Lower leg skin (tissue), 4 donors: ENCODE measurements at places on chromosomes 2 and 18.
A peak's percentile ranks its signal among the peaks of the same experiment; 100 is the strongest.

GRCh38 chr2:164182116-164182627 is 439.1 kb downstream of the GRB14 start:
- DNase-seq: no peak

- no peak for DNase-seq
Measured at GRCh38 chr2:46318579-46319460, 21.6 kb downstream of the EPAS1 start.

GRCh38 chr2:29782087-29782486 is 139.3 kb downstream of the ALK start:
- DNase-seq: no peak

DNA sequence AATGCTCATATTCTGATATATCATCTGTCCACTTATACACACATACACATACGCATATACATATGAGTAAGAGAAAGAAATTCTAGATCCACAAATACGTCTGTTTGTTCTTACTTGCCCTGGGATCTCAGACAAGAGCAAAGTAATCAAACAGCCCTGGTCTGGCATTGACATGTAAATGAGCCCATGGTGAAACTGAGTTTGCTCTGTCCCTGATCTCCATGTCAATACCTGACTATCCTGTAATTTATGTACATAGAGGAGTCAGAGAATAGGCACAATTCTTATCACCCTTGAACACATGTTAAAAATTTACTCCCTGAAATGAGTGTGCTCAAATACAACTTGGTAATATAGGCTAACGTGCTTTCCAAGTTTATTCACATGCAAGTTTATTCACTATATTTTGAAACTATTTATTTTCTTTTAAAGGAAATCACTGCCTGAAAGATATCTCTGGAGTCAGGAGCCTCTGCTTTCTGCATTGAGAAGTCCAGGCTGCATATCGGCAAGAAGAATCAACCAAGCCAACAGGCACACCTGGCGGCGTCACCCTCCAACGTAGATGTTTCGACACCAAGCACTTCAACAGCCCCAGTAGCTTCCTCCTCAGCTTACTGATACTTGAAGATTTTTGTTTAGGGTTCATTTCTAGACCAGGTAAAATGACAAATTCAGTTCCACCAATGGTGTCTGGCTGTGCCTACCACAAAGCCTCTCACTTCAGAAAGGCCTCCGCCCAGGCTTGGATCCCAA is 100.6 kb downstream of the CMPK2 start:
- no peak for DNase-seq

- DNase-seq: peak; percentile 84
Measured at GRCh38 chr18:13465476-13465875, 246.9 kb downstream of the LDLRAD4 start.

DNA sequence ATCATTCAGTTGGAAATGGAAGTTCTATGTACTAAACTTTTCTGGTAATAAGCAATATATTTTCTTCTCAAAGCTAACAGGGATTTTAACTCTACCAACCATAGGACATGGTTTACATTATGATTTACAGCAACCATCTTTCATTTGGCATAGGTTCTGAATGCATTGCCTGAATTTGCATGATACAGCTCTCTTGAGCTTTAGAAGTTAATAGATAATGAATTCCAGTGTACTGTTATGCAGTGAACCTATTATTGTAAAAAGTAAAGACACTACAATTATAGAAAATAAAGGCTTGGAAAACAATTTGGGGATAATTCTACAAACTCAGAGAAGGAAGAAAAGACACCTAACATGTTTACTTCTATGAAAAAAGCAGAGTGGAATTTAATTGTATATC is 182.0 kb downstream of the GRB14 start:
- DNase-seq: no peak

DNA sequence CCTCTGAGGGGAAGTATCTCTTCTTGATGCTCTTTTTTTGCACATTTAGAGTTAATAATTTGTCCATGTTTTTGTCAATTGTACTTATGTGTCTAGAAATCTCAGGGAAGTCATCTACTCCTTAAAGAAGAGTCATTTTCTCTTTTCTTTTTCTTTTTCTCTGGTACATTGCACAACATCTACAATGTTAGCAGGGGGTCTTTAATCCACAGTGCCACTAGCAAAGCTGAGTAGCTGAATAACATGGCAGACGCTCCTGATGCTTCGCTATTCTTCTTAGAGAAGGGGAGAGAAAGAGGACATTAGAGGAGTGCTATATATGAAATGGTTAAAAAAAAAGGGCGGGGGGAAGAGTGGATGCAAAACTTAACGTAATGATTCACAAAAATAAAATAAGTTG is 399.6 kb upstream of the CWC22 start:
- DNase-seq: no peak

DNA sequence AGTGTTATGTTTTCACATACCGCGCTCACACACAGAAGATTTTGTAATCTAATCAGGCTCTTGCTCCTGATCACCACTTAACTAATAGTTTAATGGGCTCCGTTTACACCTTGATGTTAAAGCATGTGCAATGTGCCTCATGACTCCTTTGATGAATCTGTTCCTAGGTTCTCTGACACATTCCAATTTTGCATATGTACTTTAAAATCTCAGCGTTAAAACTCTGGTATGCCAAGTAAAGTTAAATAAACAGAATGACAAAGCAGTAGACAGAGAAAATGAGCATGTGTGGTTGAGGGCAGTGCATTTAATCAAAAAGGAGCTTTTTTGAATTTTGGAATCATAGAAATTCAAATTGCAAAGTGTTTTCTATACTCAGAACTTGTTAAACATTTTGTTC is 96.4 kb downstream of the TCF4 start:
- no peak for DNase-seq

- DNase-seq: no peak
Measured at GRCh38 chr2:156379071-156379470, 46.5 kb upstream of the NR4A2 start.

DNA sequence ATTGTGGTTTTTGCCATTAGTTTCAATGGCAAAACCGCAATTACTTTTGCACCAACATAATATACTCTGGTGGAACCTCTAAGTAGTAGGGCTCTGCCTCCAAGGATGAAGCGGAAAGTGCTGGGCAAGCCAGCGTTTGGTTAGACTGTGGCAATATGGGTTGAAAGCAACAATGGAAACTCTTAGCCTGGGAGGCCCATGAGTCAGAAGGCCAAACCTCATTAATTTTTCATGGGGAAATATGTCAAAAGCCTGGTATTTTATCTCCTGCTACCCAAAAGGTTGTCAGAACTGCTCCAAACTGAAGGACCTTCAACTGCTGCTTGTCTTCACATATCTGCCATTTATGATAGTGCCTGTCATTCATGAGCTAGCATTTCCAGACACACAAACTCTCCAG is 179.1 kb upstream of the CYP26B1 start:
- DNase-seq: no peak

DNA sequence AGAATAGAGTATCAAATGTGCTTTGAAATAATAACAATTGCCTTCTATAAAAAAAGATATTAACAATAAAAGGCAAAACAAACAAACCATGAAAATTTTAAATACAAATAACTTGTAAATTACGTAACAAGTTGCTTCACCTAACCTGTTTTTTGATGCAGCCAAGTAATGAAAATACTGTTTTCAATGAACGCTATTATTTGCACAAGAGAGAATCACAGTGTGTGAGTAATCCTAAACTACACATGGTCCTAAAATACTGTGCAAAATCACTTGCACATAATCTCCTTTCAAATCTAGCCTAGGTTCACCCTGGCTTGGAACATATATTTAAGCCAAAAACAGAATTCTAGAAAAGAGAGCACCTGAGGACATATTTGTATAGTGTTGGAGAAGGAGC is 98.9 kb downstream of the CCDC148 start:
- DNase-seq: no peak

DNA sequence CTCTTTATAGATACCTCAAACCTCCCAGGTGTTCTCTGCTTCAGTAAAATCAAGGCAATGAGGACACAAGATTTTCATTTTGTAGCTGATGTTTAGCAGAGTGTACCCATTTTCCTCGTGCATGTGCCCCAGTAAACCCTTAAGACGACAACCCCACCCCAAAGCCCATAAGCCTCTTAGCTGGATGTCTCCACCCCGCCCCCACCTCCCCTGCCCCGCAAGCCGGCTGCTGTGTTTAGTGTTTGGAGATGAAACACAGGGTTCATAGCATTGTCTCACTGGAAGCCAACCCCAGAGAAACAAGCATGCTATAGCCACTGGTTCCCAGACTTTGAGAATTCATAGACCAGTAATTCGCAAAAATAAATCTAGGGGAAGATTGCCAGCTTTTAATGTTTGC is 5.8 kb upstream of the SAG start:
- no peak for DNase-seq

GRCh38 chr18:79438898-79439627 is 43.3 kb downstream of the NFATC1 start:
- DNase-seq: no peak

DNA sequence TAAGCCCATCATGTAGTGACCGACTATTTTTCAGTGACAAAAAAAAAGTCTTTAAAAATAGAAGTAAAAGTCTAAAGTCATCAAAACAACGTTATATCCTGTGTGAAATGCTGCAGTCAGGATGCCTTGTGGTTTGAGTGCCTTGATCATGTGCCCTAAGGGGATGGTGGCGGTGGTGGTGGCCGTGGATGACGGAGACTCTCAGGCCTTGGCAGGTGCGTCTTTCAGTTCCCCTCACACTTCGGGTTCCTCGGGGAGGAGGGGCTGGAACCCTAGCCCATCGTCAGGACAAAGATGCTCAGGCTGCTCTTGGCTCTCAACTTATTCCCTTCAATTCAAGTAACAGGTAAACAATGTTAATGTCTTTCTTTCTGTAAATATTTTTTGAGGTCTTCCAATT is at the start of gene CD28:
CD28 (plus strand) TSS at position 237 of the 400 bp plus-strand sequence; CDS start at position 295, 58 bp downstream.
- no peak for DNase-seq

DNA sequence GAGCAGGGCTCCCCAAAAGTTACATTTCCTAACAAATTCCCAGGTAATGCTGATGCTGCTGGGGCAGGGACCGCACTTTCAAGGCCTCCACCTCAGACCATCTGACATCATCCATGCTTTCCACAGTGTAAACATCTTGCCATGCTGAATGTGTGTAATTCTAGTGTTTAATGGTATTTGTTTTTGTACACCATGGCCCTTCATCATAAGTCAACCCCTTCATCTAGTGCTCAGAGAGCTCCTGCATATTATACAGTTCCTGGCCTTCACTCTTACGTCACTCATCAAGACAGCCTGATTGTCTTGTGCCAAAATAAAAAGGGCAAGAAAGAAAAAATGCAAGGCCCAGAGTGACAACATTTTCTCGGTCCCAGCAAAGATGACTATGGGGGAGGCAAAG is 77.5 kb upstream of the ZFP36L2 start:
- DNase-seq: no peak

DNA sequence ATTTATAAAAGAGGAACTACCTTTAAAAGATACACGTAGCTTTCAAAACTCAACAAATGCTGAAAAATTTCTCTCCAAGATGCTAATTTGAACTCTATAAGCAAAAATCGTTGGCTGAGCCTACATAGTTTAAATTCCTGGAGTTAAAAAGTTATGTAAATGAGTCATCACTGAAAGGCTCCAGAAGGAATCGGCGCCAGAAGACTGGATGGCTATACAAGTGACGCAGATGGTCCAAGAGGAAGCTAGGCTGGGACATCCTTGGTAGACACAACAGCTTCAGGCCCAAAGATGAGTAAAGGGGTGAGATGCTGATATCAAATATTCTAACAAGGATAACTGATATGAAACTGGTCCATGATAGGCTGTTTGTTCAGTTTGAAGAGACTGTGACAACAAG is 22.8 kb upstream of the DNAH6 start:
- DNase-seq: no peak

- no peak for DNase-seq
Measured at GRCh38 chr2:32835148-32835547, 111.6 kb upstream of the LTBP1 start.

- peak; percentile 75 for DNase-seq
Measured at GRCh38 chr2:218959761-218960308, 369 bp downstream of the CDK5R2 start.
